ENCODE measurements at places on chromosomes 2 and 18.
A peak's percentile ranks its signal among the peaks of the same experiment; 100 is the strongest.

GRCh38 chr2:85783796-85784195 lies 30.0 kb downstream of the ATOH8 start:
- DNase-seq = no peak

DNA sequence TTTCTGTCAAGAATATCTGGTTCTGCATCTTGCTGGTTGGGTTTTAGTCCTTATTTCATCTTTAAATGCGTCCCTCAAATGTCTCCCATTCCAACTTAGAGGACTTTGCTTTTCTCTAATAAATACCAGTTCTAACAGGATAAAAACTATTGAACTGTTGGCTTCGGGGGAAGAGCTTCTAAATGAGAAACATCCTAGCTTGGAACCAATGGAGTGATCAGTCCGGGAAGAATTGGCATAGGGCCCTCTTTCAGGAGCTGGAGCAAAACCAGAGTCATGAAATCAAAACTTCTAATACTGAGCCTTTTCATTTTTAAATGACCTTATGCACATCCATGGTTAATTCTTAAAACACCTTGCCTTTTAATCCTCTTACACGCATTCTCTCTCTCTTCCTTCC lies 401.6 kb upstream of the SMIM21 start:
- no peak for DNase-seq

DNA sequence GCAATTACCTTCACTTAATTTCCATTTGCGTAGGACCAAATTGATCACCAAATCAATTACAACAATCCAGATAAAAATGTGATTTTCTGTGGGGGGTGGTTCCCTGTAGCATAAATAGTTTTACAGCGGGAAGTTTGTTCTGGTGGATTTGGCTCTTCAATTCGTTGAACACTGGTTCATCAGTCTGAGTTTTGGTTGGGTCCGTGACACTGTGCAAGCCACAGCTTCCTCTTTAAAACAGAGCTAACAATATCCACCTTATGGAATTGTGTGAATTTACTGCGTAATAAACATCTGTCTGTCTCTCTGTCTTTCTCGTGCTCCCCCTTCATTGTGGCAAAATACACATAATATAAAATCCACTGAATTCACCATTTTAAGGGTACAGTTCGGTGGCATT lies 310.8 kb downstream of the TGIF1 start:
- no peak for DNase-seq

- no peak for DNase-seq
Measured at GRCh38 chr18:9822587-9823185, 63.1 kb upstream of the TXNDC2 start.

GRCh38 chr18:22167091-22167470 lies 2.3 kb upstream of the GATA6 start:
- no peak for DNase-seq

DNA sequence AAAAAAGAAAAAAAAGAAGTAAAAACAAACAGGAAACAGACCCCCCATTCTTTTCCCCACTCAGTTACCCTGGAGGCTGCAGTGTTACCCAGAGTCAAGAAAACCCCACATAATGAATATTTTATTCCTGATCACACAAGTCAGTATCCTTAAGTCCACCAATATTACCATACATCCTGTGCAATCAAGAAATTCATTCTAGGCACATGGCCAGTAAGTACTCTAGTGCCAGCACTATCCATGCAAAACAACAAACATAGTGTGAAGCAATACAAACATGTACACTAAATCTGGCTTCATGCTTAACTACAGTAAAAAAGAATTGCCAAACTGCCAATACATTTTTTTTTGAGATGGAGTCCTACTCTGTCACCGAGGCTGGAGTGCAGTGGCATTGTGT lies 111.6 kb downstream of the FAM168B start:
- no peak for DNase-seq

DNA sequence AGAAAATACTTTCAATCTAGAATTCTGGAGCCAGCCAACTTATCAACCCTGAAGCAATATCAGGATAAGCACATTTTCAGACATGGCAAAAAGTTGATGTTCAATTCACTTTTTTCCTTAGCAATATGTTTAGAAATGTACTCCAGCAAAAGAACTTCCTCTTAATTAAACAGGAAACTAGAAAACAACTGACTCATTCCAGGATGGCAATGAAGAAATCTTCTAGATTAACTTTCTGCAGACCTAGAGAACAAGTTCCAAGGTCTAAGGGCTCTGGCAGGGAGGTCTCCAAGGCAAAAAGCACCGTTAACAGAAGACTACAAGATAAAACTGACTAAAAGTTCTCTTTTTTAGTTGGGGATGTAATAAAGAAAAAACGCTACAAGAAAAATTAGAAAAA lies 69.2 kb upstream of the VWC2L start:
- no peak for DNase-seq

GRCh38 chr2:49265471-49265870 lies 111.2 kb upstream of the FSHR start:
- DNase-seq = no peak

DNA sequence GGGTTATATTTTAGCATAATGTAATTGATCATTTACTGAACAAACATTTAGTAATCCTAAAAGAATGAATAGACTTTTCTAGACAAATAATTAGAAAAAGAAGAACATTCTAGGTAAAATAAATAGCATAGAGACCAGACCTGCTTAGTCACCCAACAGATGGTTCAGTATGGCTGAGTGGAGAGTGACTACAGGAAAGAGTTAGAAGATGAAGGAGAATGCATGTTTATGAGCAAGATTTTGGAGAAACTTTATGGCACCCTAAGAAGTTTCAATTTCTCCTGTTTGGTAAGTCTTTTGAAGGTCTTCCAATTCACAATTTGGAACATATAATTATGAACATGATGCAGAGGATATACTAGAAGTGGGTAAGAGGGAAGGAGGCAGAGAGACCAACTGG lies 32.9 kb downstream of the FAP start:
- DNase-seq = no peak

- DNase-seq = no peak
Measured at GRCh38 chr2:39772086-39772811, 6.8 kb downstream of the THUMPD2 start.

- no peak for DNase-seq
Measured at GRCh38 chr2:64298161-64298560, 153.9 kb upstream of the PELI1 start.

- no peak for DNase-seq
Measured at GRCh38 chr2:58594175-58594574, 353.1 kb upstream of the FANCL start.

DNA sequence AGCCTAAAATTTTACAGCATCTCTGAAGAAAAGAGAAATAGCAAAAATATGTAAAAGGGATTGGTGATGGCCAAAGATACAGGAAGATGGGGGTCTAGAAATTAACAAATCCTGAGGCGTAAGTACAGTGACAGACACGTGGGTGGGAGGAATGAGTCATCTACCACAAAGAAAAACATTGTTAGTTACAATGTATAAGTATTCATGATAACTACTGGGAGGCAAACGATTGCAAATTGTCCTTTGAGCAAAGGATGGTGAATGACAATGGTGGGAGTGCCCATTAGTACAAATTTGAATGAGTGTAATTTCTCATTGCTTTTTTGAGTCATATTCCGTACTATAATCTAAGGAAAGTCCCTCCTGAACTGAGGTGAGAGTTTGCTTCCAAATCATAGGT lies 809.0 kb upstream of the FAM98A start:
- no peak for DNase-seq

GRCh38 chr2:44450082-44450481 lies 88.3 kb downstream of the CAMKMT start:
- DNase-seq = no peak

- DNase-seq = no peak
Measured at GRCh38 chr2:71613403-71613952, 160.1 kb downstream of the DYSF start.

DNA sequence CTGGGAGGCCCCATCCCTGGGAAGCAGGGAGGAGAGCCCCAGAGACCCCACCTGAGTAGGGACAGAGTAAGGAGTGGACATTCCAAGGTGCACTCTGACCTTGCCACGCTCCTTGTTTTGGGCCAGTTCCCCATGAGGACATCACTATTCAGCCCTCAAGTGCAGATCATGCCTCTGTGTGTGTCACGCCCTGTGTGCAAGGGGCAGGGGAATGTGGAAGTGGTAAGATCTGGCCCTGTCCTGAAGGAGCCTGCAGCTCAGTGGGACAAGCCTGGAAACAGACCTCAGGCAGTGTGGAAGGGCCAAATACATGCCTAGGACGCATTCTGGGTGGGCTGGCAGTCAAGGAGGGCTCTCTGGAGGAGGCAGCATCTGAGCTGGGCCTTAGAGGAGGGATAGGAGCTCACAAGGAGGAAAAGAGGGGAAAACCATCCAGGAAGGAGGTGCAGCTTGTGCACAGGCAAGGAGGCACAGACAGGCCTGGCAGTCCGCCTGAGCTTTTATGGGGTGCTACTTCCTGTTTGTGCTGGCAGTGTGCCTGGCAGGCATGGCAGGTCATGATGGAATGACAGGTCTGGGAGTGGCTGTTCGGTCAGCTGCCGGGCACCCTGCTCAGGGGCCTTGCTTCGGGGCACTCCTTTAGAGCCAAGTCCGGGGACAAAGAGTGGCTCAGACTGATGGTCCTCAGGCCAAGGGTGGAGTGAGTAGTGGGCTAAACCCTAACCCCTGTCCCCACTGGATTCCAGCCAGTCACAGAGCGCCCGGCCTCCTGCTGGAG lies 3.3 kb downstream of the KLHL30 start:
- peak; percentile 9 for DNase-seq

- no peak for DNase-seq
Measured at GRCh38 chr2:1446301-1446700, 33.0 kb downstream of the TPO start.

GRCh38 chr2:28338831-28339321 lies 53.8 kb upstream of the FOSL2 start:
- no peak for DNase-seq

DNA sequence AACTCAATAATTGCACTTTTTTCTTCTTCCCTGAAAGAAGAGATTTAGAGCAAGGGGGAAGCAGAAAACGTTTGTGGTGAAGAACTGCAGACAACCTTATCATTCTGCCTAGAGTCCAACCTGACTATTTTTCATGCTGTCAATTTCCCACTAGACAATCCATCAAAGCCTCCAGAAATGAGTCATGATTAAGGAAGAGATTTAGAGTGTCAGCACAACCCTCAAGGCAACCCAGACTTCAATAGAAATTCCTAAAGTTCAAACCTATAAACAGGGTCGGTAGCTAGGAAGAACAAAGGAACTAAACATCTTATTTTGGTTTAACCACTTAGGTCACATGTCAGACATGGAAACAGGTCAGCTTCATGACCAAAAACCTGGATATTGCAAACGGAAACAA lies 86.9 kb downstream of the SLC25A12 start:
- DNase-seq = no peak

DNA sequence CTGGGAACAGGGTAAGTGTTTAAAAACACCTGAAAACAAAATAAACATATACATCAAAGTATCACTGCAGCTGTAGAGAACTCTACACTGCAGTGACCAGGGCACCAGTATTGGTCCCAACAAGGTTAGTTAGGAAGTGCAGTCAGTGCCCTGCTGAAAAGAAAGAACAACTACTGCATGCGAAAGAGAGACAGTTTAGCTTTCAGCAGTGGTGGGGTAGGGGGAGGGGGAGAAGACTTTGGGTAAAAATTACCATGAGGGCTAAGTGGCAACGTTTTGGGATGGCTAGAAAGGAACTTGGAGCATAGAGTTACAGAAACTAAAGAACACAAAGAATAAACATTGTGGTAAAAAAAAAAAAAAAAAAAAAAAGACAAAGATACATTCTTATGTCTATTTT lies 112.1 kb downstream of the UPP2 start:
- DNase-seq = no peak

- no peak for DNase-seq
Measured at GRCh38 chr2:70145851-70146739, 44.7 kb downstream of the C2orf42 start.

- DNase-seq = no peak
Measured at GRCh38 chr2:200322607-200323006, 16.1 kb downstream of the SPATS2L start.

Measured in stimulated activated naive CD4-positive, alpha-beta T cell (primary cell).